ENCODE measurements at places on chromosomes 7 and 10.

DNA sequence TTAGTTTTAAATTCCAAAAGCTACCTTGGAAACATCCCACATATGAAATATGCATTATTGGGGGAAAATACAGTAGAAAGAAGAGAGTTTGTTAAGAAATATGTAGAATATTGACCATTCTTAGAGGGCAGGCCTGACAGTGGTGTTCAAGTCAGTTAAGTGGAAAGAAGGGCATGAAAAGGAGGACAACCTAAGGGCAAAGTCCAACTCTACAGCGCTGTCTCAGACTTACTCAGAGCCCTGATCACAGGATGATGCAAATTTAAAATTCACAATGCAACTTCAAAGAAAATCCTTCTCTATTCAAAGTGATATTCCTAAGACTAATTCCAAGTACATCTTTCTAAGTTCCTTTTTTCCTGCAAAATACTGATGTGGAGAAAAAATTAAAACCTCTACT, 139.1 kb upstream of the LRRTM3 start:
- DNase-seq = no peak

DNA sequence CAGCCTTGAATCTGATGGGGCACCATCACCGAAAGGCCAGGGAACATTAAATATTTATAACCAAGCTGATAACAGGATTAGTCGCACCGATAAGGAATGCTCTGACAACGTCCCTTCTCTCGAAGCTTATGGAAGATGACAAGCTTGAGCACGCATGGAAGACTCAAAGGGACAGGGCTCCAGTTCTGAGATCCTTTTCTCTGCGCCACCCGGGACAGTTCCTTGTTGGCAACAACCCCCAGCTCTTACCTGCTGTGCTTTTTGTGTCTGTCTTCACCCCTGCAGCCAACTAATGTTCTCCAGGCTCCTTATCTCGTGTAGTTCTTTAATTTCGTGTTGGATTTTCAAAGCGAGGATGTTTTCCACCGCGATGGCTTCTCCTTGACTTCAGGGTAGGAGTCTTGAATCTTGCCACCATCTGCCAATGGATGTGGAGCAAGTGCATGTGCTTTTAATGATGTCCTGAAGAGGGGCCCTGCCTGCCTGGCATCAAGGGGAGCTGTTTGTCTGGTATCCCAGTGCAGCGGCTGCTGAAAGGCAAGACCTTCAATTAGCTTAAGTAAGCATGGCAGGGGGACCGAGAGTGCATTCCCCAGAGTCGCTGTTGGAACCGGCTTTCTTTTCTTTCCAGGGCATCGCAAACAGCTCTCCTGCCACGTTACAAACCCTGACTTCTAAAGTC, 354 bp upstream of the FERD3L start:
- no peak for DNase-seq

- DNase-seq = no peak
Measured at GRCh38 chr10:14016011-14016536, 314.6 kb downstream of the FRMD4A start.

DNA sequence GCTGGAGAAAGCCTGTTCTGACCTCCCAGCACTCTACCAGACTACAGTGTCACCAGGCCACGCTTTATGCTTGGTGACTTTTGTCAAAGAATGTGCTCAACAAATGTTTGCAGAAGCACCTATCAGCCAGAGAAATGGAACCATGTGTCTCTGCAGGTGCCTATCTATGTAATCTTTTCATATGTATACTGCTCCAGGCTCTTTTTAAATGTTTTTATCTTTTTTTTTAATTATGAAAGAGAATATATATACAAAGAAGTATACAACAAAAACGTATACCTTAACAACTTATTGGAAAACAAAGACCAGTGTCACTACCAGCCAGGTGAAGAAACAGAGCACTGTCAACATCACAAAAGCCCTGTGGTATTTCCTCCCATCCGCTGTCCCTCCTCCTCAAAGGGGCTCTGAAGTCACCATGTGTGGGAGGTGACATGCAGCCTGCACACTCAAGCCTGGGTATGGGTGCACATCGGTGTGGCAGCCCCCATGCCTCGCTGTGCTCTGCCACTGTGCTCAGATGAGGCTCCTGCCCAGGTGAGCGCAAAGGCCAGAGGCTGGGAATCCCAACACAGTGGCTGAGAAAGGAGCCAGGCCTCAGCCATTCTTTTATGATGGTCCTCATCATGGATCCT, 120.6 kb downstream of the CLEC2L start:
- DNase-seq = no peak

GRCh38 chr7:594920-595620, 75.4 kb upstream of the PDGFA start:
- no peak for DNase-seq

- no peak for DNase-seq
Measured at GRCh38 chr7:155363852-155364600, 66.3 kb downstream of the INSIG1 start.

DNA sequence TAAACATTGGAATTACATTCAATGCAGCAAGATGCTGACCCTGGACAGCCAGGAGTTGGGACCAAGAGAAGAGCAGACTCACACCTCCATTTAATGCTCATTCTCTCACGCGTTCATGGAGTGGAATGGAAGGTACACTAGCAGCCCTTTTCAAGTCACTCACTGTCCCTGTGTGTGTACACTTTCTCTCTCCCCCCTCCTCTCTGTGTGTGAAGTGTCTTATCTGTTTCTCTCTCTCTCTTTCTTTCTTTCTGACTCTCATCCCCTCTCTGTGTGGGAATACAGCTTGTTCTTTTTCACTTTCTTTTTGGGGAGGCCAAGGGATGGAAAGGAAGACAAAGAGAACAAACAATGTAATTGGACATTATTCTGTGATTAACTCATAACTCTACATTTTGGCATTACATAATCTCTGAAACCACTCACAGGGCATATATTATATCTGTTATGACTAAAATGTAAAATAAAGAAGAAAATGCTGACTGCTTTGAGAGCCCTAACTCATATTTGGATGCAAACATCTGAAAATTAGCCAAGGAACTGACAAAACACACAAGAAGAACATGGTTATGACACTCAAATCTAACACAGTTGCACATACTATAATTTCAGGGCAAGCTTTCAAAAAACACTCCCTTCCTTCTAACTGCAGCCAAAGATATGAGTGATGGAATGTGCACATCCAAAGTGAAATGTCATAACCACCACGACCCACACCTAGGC, 188.8 kb downstream of the PARD3 start:
- DNase-seq = no peak

- DNase-seq = no peak
Measured at GRCh38 chr10:59807629-59808620, 54.7 kb upstream of the MRLN start.

DNA sequence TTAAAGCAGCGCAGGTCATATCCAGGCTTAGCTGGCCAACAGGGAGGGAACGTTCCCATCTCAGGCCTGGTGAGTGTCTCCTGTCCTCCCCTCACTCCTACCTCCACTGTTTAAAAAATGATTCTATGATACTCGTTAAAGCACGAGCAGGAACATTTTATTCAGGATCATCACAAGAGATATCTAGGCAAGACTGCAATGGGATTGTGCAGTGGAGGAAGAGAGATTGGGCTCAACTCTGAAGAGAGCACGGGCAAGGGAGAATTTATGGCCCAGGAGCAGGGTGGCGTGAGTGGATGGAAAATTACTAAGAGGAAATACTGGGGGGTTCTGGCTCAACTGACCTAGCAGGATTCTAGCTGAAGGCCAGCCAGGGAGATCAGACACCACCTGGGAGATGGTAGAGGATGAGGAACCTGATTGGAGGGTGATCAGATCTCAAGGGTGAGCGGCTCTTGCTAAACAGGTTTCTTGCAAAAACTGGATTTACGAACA, 9.0 kb upstream of the HSPB1 start:
- no peak for DNase-seq
